ENCODE measurements at places on chromosomes 5 and 9.

- DNase-seq = peak; percentile 7
Measured at GRCh38 chr9:136011703-136012496, 50.7 kb upstream of the UBAC1 start.

- no peak for DNase-seq
Measured at GRCh38 chr5:119393201-119393691, 37.4 kb downstream of the TNFAIP8 start.

DNA sequence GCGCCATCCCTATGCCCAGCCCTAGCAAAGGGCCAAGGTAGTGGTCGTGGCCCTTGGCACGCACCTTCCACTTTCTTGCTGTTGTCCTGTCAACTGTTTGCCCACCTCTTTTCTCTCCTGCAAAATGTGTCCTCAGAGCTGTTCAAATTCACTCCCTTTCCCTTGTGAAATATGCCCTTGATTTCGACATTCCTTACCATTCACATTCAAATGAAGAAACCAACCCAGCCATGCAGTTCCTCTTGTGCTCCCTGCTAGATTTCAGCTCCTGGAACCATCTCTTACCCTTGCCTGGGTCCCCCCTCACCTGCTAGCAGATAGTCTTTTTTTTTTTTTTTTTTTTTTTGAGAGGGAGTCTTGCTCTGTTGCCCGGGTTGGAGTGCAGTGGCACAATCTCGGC, 19.6 kb upstream of the HRH2 start:
- no peak for DNase-seq

GRCh38 chr9:105262497-105262896, 18.0 kb downstream of the SLC44A1 start:
- DNase-seq = no peak

- DNase-seq = no peak
Measured at GRCh38 chr5:34866989-34867471, 28.1 kb downstream of the TTC23L start.

DNA sequence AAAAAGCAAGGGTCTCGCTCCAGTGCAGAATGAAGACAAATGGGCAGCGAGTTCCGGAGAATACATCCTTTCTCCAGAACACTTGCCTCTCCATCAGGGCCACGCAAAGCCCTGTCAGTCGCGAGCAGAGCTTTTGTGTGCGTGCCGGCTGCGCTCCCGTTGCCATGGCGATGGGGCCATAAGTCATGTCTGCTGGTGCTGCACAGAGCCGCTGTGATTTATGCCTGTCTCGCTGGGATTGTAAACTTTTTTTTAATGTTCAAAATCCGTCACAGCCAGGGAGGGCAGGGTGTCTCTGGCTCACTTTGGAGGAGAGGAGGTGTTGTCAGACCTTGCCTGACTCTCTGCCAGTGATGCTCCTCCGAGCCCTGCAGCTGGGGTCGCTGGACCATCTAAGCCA, 272.7 kb downstream of the TRIM32 start:
- peak; percentile 56 for DNase-seq

DNA sequence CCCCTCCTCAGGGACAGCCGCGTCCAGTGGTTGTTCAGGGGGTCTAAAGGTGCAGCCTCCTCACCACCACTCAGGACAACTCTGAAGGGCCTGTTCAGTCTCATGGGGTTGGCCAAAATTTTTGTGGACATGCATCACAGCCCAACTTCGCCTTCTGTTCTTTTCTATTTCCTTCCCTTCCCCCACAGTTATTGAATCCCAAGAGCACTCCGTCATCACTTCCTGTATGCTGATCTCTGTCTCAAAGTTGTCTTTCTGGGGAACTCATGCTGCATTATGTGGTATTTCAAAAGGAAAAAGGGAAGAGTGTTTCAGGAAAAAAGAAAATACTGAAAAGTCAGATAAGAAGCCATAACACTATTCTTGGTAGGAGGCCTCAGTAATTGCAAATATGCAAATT, 355.4 kb downstream of the CAAP1 start:
- no peak for DNase-seq

DNA sequence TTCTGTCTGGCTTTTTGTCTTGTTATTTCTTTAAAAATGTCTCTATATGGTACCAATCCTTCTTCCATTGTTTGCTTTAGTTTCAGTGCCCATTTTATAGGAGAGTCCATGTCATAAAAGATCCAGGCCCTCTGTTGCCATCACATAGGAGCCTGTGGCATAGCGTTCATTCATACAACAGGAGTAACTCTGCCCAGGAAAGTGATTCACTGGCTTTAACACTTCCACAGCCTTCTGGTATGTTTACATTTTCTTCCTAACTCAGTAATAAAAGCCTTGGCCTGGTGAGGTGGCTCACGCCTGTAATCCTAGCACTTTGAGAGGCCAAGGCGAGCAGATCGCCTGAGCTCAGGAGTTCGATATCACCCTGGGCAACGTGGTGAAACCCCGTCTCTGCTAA, 519.3 kb upstream of the PTGER4 start:
- DNase-seq = no peak

GRCh38 chr9:18493451-18493993, 19.6 kb downstream of the ADAMTSL1 start:
- no peak for DNase-seq

GRCh38 chr5:142281966-142282365, 42.9 kb downstream of the SPRY4 start:
- no peak for DNase-seq

GRCh38 chr9:134968011-134968822, 50.5 kb upstream of the FCN1 start:
- DNase-seq = no peak

GRCh38 chr5:171797543-171797942, 11.9 kb downstream of the SMIM23 start:
- DNase-seq = no peak

DNA sequence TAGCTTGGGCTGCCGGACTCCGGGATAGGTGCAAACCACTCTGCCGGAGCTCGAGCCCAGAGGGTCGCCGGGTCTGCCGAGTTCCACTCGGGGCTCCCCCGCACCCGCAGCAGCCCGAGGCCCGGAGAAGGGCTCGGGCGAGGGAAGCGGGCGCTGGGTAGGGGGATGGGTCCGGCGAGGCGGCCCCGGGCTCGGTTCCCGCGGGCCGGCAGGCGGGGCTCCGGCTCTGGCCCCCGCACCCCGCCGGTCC, 507 bp downstream of the RICTOR start:
- no peak for DNase-seq

GRCh38 chr5:83856881-83857280, 136.2 kb upstream of the HAPLN1 start:
- DNase-seq = no peak

GRCh38 chr9:26955222-26955903, 849 bp upstream of the IFT74 start:
- DNase-seq = peak; percentile 3

DNA sequence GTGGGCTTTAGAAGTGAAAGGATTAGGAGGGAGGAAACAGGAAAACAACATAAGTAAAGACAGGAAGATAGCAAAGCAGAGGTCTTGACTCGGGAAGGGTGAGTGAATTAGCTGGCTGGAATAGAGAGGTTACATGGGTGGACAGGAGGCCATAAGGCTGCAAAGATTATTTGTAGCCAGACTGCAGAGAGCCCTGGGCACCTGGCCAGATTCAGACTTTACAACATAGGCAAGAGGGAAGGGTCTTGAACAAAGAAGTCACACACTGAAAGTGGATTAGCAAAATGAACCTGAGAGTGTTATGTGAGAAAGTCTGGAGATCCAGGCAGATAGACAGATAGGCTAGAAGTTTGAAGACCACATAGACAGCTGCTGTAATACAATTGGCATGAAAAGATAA, 29.7 kb upstream of the CER1 start:
- no peak for DNase-seq

GRCh38 chr5:13785781-13786415, 158.6 kb downstream of the DNAH5 start:
- no peak for DNase-seq

GRCh38 chr5:131386779-131387178, 122.9 kb downstream of the CDC42SE2 start:
- DNase-seq = no peak

GRCh38 chr9:6680797-6681146, 35.2 kb upstream of the GLDC start:
- no peak for DNase-seq

DNA sequence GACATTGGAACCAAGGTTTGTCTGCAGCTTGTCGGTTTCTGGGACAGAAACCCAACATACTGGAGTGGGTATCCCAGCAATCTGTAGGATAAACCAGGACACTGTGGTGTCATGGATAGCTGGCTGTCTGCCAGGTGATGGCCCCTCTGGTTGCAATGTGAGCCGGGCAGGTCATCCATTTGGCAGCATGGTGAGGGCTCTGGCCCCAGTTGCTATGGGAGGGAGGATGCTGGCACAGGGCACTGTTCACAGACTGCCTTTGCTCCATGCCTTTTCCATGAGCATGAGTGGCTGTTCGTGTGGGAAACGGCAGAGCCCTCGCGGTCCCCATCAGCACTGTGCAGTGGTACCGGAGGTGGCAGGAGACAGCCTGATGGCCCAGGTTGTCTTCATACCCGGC, 6.4 kb downstream of the S1PR3 start:
- DNase-seq = no peak

All from nucleus accumbens (tissue), 56 donors.